ENCODE measurements at places on chromosomes 1 and 21. TPM values are rescaled to one million over a fixed set of nuclear protein-coding genes. Genes with fewer than 3 reads are reported as not detected.
A peak's percentile ranks its signal among the peaks of the same experiment; 100 is the strongest.

- H3K27ac ChIP-seq, result no peak overlapping the region
- H3K4me3 ChIP-seq, result no peak overlapping the region
- no peaks in the 10 kb centered on the region for H3K4me1 ChIP-seq
- H3K27me3 ChIP-seq, result no peaks in the 10 kb centered on the region
- DNase-seq, result no peak
Measured at GRCh38 chr1:53467391-53467790, 8.2 kb downstream of the DMRTB1 start.

- no peaks in the 10 kb centered on the region for H3K4me1 ChIP-seq
- H3K27ac ChIP-seq, result no peak overlapping the region
- no peaks in the 10 kb centered on the region for H3K36me3 ChIP-seq
- H3K4me3 ChIP-seq, result no peak overlapping the region
- DNase-seq, result no peak
Measured at GRCh38 chr1:214143006-214143992, 137.7 kb upstream of the SMYD2 start.

DNA sequence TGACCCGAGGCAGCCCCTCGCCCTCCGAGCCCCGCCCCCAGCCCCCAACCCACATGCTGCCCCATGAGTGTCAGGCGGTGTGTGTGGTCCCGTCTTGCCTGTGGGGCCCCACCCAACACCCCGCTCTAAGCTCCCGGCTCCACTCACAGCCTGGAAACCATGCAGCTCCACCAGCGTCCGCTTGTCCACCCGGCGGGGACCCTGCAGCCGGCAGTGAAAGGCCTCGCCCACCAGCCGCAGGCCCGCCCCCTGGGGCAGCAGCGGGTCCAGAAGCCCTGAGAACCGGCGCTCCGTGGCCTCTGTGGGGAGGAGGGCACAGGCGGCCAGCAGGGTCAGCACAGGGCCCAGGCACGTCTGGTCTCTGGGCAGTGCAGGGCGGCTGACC lies 2.7 kb downstream of the C1QTNF12 start:
- H3K4me1 ChIP-seq, result peaks cover 9% of the 10 kb centered on the region
- no peak overlapping the region for H3K27ac ChIP-seq
- no peak for DNase-seq
- H3K27me3 ChIP-seq, result no peaks in the 10 kb centered on the region

DNA sequence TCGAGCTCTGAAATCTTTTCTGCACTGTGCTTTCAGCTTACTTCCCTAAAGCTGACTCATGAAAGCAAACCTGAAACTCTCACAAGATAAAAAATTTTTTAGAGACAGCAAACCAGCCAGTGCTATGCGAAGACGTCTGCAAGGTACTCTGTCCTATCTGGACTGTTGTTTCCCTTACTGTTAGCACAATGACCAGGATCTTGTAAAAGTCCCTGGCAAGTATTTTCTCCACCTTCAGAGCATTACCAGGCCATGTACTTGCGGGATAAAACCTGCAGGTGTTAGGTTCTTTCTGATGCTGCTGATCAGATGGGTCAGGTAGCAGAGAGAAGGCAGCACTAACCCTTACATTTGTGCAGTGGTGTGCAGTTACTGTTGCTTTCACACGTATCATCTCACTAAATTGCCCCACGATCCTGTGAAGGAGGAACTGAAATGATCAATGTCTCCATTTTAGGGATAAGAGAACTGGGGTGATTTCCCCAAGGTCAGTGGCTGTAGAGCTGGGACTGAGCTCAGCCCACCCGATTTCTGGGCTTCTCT lies 56.6 kb downstream of the PLXNA2 start:
- H3K36me3 ChIP-seq, result no peaks in the 10 kb centered on the region
- no peak overlapping the region for H3K27ac ChIP-seq
- H3K27me3 ChIP-seq, result no peaks in the 10 kb centered on the region
- H3K4me1 ChIP-seq, result peaks cover 17% of the 10 kb centered on the region
- no peak overlapping the region for H3K4me3 ChIP-seq

GRCh38 chr1:184896000-184896399 lies 78.3 kb downstream of the NIBAN1 start:
- no peak overlapping the region for H3K27ac ChIP-seq
- no peaks in the 10 kb centered on the region for H3K4me1 ChIP-seq
- H3K4me3 ChIP-seq, result no peak overlapping the region
- no peak for DNase-seq

DNA sequence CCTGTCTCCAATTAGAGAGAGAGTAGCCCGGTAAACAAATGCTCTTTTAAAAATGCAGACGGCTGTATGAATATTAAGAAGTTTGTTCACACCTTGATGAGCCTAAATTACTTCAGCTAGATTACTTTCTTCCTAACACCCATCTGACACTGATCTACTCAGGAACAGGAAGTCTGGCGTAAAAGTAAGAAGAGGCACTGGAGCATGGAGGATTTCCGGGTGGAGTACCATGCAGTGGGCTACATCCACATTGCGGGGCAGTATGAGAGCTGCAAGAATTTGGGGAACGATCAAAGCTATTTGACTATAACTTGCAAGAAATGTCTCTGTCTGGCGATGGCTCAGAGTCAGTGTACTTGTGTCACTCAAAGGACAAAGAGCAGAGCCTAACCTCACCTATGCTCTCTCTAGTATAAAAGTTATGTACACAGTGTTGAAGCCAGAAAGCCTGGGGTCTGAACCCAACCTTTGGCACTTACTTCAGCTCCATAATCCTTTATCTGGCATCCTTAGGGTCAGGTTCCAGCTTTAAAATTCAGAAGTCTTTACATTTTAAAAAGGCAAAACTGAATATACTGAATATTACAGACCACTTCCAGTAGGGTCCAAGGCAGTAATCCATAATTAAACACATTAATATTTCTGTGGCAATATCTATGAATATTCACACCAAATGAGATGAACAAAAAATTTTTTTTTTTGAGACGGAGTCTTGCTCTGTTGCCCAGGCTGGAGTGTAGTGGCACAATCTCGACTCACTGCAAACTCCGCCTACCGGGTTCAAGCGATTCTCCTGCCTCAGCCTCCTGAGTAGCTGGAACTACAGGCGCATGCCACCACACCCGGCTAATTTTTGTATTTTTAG lies 7.9 kb upstream of the GNPAT start:
- H3K27me3 ChIP-seq, result no peaks in the 10 kb centered on the region
- no peak overlapping the region for H3K4me3 ChIP-seq
- DNase-seq, result no peak
- H3K36me3 ChIP-seq, result no peaks in the 10 kb centered on the region

GRCh38 chr1:43836267-43836951 lies 97.2 kb upstream of the ARTN start:
- DNase-seq, result peak; percentile 36
- no peaks in the 10 kb centered on the region for H3K36me3 ChIP-seq
- H3K4me1 ChIP-seq, result peaks cover 4% of the 10 kb centered on the region
- H3K4me3 ChIP-seq, result no peak overlapping the region
- no peak overlapping the region for H3K27ac ChIP-seq

DNA sequence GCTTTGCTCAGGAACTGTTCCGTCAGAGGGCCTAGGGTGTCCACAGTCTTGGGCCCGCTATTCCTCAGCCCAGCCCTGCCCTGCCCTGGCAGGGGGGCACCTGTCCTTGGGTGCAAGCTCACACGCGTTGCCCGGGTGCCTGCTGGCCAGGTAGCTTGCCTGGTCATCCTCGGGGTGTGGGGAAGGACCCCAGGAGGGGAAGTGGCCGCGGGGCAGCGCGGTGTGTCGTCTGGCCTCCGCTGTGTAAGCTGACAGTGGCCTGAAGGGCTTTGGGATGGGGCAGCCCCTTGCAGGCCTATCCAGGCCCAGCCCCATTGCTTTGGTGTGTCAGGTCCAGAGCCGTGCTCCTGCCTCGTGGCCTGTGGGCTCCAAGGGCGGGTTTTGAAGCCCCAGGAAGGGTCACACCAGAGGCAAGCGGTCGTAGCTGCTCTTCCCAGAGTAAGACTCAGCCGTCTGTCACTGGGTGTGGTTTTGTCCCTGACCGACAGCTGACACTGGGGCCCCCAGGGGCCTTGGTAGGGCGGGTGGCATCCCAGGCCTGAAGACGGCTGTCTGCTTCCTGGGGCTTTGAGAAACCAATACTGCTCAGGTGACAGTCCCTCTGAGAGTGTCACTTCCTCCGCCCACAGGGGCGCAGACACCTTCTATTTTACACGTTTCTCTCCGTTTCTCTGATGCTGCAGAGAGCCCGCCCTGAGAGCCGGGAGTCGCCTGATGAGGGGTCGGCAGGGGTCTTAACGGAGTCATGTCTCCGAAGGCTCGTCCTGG lies 72.1 kb downstream of the SKI start:
- peak overlapping the region; percentile 60 for H3K27ac ChIP-seq
- H3K27me3 ChIP-seq, result no peaks in the 10 kb centered on the region
- H3K4me3 ChIP-seq, result no peak overlapping the region
- no peak for DNase-seq
- H3K36me3 ChIP-seq, result no peaks in the 10 kb centered on the region

DNA sequence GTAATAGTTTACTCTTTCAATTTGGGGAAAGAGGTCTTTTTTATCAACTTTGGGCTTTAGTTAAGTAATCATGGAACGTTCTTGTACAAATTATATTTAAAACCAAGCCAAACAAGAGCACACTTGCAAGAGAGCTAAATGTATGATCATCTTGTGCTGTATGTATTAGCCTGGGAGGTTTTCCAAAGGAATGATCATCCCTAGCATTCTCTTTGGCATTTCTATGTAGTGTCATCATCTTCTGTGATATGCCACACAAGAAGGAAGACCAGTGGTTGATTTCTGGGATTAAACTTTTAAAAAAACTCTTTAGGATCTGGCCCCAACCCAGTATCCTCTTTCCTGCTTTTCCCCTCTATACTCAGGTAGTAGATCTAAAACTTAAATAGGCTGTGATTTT lies 38.4 kb upstream of the KCNQ4 start:
- no peak overlapping the region for H3K27ac ChIP-seq
- H3K27me3 ChIP-seq, result no peaks in the 10 kb centered on the region
- no peaks in the 10 kb centered on the region for H3K36me3 ChIP-seq
- no peaks in the 10 kb centered on the region for H3K4me1 ChIP-seq

DNA sequence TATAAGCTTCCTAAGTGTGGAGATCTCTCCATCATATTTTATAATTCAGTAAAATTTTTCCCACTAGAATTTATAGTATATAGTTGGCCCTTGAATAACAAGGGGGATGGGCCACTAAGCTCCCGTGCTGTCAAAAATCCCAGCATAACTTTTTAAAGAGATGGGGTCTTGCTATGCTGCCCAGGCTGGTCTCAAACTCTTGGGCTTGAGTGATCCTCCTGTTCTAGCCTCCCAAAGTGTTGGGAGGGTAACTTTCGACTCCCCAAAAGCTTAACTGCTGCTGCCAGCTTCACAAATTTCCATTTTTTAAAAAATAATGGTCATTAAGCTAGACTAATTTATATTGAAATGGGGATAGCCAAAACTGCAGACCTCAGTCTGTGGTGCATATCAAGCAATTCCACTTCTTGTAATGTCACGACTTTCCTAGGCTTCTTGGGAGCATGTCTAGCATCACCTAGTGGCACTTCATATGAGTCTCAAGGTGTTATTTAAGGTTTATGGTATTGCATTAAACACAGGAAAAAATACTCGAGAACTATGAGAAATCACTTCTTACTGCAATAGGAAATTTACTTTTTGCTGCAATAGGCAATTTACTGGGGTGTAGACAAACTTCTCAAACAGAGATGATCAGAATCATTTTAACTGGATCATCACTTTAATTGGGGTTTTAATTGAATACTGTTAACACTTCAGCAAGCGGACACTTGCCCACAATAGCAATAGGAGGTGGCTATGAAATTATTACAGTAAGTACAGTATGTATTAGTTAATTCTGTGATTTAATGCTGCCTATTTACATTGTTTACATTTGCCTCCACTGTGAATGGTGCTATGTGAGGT lies 19.3 kb upstream of the ACTA1 start:
- DNase-seq, result no peak
- no peak overlapping the region for H3K4me3 ChIP-seq
- H3K27ac ChIP-seq, result no peak overlapping the region
- no peaks in the 10 kb centered on the region for H3K27me3 ChIP-seq
- H3K4me1 ChIP-seq, result no peaks in the 10 kb centered on the region

DNA sequence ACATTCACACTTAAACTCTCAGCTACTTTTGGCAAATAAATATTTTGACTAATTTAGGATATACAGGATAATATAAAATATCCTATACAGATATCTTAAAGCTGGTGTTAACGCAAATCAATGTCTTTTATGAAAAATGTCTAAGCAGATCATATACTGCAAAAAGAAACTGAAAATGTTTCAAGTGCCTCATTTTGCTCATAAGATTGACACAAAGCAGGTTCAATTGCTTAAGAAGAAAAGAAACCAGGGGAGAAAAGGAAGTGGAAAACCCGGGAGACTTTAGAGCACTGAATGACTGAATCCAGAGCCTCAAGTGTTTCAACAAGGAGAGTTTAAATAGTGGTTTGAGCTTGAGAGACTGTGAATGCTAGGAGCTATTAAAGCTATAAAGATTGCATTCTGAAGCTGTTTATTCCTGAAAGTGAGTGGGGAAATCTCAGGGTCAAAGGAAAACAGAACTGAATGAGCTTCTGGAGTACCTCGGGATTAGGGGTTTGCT lies 1943.0 kb downstream of the MRPL39 start:
- H3K4me1 ChIP-seq, result no peaks in the 10 kb centered on the region
- no peaks in the 10 kb centered on the region for H3K36me3 ChIP-seq
- DNase-seq, result no peak
- no peak overlapping the region for H3K4me3 ChIP-seq

GRCh38 chr1:41382480-41383090 lies 21.4 kb downstream of the FOXO6 start:
- H3K36me3 ChIP-seq, result no peaks in the 10 kb centered on the region
- peak overlapping the region; percentile 98 for H3K27ac ChIP-seq
- H3K4me3 ChIP-seq, result peak overlapping the region; percentile 66
- H3K27me3 ChIP-seq, result no peaks in the 10 kb centered on the region

DNA sequence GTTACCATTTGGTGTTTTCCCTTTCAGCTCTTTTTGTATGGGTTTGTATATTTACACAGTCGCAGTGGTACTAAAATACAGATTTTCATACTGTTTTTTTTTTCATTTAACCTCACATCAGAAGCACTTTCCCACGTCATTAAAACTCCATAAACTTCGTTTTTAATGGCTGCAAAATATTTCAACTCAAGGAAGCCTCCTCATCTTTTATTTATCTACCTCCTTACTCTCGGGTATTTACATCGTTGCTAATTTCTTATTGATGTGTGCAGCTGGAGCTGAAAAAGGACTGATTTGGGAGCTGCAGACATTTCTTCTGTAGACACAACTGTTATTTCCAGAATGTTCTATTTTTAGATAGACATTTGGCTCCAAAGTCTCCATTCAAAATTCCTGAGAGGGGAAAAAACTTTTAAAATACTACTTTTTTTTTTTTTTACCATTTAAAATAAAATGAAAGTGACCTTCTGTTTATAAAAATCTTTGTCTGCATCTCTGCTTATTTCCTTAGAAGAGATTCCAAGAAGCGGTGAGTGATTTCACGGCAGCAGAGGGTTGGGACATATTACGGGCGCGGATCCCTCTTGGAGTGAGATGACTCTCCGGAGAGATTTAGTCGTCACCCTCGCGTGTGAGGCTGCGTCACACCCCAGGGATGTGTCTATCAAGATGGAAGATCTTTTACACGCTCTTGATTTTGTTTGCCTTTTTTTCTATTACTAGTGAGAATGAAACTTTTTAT lies 10.1 kb downstream of the RUNX3 start:
- no peak overlapping the region for H3K4me3 ChIP-seq
- DNase-seq, result peak; percentile 54
- H3K27me3 ChIP-seq, result no peaks in the 10 kb centered on the region
- no peak overlapping the region for H3K27ac ChIP-seq
- no peaks in the 10 kb centered on the region for H3K36me3 ChIP-seq
- no peaks in the 10 kb centered on the region for H3K4me1 ChIP-seq

TMEM61 gene
- 0.35 TPM for total RNA-seq

PLCH2 gene
- total RNA-seq, result not detected

OSCP1 gene
- 2.4 TPM for total RNA-seq

PLEKHA6 gene
- 7.4 TPM for total RNA-seq

LYST gene
- 38.6 TPM for total RNA-seq

PTCH2 gene
- 8.1 TPM for total RNA-seq

NFIA gene
- total RNA-seq, result 74.2 TPM

OPTC gene
- total RNA-seq, result not detected

EFNA3 gene
- total RNA-seq, result 7.6 TPM

LCE1F gene
- total RNA-seq, result not detected

SHISA4 gene
- total RNA-seq, result 52.8 TPM

WNT4 gene
- total RNA-seq, result 1.3 TPM

Data from uterus (tissue), 4 donors.